ENCODE measurements at places on chromosomes 5 and 9.

DNA sequence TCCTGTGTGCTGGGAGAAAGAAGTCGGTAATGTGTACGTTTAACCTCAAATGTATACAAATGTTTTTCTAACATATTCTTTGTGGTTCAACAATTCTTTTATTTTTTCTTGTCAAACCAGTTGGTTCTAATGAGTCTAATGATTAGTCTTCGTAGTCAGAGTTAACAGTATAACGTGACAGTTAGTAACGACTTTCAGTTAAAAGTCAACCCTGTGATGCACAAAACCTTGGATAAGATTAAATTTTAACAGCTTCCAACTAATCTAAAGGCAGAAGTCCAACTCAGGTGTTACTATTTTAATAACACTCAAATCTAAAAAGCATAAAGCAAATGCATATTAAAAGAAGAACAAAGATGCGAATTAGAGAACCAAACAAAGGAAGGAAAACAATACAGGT is 47.0 kb downstream of the SEMA6A start:
- DNase-seq, result no peak

DNA sequence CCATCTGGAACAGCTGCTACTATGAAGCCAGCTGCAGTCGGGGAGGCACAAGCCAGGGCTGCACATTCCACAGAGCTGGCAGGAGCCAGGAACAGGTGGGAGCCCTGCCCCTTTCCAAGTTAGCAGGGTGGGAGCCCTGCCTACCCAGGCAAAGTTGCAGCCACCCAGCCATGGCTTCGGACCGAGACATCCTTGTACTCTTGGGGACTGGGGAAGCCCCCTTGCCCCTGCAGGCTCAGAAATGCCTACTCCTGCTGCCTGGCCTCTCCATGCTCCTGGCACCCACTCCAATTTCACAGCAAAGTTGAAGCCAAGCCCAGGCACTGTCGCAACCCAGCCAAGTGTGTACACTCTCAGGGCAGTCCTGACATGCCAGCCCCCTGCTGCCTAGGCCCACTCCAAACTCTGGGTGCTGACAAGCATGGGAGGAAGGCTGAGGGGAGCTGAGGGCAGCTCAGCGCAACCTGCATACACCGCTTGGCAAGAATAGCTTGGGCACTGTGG is 165.1 kb downstream of the RNF180 start:
- no peak for DNase-seq

- peak; percentile 8 for DNase-seq
Observed at GRCh38 chr9:107751567-107752210, 262.1 kb upstream of the KLF4 start.

DNA sequence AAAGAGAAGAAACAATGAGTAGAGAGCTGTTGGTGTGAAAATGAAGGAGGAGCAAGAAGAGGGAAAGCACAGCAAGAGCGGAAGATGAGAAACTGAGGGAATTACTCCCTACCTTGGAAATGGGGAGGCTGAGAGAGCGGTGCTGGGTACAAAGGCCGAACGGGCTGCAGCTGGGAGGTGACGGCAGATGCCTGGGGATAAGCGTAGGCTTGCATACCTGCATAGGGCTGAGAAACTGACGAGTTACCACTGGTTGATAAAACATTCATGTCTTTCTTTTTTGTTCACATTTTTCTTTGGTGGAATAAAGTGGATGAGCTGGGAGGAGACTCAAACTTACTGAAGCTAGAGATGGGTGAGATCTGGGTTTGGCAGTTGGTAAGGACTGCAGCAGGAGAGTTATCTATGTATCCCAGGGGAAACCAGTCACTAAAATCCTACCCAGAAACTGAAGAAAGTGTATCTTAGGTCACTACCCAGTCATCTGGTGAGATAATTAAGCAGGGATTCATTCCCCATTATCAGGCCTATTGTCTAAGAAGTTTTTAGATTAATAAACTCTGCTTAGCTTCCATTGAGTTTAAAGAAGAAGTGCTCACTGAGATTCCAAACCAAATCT is 34.8 kb downstream of the FKBP15 start:
- no peak for DNase-seq

DNA sequence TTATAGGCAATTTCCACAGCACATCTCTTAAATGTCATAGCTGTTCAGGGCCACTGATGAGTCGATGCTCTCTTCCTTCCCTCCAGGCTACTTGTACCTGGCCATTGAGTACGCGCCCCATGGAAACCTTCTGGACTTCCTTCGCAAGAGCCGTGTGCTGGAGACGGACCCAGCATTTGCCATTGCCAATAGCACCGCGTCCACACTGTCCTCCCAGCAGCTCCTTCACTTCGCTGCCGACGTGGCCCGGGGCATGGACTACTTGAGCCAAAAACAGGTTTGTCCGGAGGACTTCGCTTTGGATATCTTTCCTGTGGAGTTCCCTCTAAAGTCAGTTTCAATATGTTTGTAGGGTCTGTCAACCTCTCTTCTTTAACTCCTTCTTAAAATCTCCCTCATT is 84.3 kb downstream of the EQTN start:
- DNase-seq, result no peak
